ENCODE measurements at places on chromosomes 3 and 15. TPM values are rescaled to one million over a fixed set of nuclear protein-coding genes. Genes with fewer than 3 reads are reported as not detected.

Gene ASB14
- total RNA-seq = not detected

Gene CDCP1
- total RNA-seq = 5.6 TPM

Gene ROBO2
- total RNA-seq = 24.9 TPM

Gene PTH1R
- 0.28 TPM for total RNA-seq

Gene GP5
- 0.14 TPM for total RNA-seq

Gene ZNF501
- total RNA-seq = 4.0 TPM

Gene BNC1
- 7.3 TPM for total RNA-seq

Gene DENND6A
- total RNA-seq = 11.7 TPM

Gene LMAN1L
- total RNA-seq = not detected

Gene CCDC13
- total RNA-seq = 1.1 TPM

Gene ANAPC13
- 95.9 TPM for total RNA-seq

Gene IFT57
- 65.6 TPM for total RNA-seq

Gene CFAP161
- not detected for total RNA-seq

Gene SNRK
- 15.1 TPM for total RNA-seq

Gene PPP1R2
- 111 TPM for total RNA-seq

Gene NLGN1
- total RNA-seq = 8.7 TPM

Gene MNS1
- 1.1 TPM for total RNA-seq

Gene EPHA6
- total RNA-seq = under 0.01 TPM

Gene BCHE
- 0.28 TPM for total RNA-seq

Gene CPN2
- total RNA-seq = not detected

Gene DPPA2
- not detected for total RNA-seq

Gene CLSTN2
- 0.14 TPM for total RNA-seq

Gene TTLL13
- 0.14 TPM for total RNA-seq

Gene CALML4
- 1.1 TPM for total RNA-seq

Gene ECE2
- not detected for total RNA-seq

Data from smooth muscle cell of bladder (primary cell).